Activated B cell treated with CpG ODN at 0.5 μM for 24 hours (primary cell): ENCODE measurements at places on chromosomes 11 and 22.

DNA sequence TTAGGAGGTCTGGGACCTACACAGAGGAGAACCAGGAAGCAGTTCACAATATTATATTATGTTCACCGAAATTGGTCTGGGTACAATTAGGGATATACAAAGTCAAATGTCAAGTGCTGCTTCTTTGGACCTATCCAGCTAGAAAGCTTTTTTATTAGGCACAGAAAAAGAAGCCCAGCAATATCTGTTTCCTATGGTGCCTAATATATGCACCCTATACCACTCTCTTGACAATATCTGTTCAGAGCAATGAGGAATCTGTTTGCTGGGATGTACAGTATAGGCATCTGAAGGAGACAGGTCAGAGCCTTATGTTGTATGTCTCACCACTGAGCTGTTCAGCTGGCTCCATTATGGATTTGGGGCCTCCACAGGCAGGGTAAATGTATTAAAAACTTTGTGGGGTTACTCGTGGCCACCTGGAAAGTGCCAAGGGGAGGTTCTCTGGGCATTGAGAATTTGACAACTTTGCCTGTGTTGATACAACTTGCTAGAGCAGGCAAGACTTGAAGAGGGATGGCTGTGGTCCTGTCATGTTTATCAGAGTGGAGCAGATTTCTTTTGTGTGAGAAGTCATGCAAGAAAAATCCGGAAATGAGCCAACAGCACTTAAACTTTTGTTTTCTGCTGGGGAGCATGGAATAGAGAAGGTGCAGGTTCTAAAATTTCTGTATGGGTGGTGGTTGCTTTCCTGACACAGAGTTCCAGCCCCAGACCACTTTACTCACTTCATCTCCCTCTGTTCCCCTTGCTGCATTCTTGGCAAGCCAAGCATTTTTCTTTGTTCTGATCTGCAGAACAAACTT is 10.1 kb downstream of the STIM1 start:
- DNase-seq, result no peak

DNA sequence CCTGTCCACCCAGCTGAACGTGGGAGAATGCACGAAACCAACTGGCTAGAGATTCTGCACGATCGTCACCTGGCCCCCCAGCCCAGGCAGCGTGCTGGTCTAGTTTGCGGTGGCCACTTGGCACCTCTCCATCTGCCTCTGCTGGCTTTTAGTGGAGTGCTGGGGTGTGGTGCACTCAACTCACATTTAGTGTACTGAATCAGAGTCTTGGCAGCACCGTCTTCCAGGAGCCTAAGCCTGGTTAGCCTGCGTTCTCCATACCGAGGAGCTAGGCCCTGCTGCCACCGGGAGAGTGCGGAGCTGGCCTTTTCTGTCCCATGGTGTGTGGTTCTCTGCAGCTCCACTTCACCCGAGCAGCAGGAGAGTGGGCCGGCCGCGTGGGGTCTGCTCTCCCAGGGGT is 2.8 kb downstream of the MRPL23 start:
- no peak for DNase-seq

DNA sequence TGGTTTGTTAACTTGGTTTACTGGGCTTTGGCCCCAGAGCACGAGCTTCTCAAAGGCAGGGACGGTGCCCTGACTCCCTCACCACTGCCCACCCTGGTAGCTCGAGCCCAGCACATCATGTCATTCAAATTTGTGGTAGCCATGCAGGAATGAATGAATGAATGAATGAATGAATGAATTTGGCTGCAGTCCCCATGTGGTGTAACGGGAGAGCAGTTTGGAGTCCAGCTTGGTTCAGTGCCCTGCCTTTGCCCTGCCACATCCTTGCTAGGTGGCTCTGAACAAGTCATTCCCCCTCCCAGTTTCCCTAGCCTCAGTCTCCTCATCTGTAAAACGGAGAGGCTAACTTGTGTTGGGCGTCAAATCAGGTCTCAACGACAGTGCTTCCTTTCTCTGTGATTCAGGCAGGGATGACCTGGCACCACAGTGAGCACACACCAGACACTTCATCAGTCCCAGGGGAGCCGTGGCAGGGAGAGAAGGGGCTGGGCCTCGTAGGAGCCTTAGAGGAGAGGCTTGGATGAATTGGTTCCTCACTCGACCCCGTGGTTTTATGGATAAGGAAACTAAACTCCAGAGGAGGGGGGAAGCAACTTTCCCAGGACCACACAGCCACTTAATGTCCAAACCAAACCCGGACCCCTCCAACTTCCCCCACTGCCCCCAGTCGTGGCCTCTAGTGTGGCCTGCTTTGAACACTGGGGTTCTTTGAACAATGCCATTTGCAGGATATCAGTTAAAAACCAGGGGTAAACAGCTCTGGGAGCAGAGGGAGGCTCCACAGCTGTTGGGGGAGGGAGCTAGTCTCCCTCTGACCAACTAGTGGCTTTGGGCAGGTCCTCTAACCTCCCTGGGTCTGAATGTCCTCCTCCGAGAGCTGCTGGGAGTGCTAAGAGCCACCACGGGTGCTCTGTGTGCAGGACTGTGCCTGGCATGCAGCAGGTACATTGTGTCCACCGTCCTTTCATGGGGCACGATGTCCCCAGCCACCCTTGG is 86.2 kb downstream of the CACNA1I start:
- DNase-seq, result no peak

DNA sequence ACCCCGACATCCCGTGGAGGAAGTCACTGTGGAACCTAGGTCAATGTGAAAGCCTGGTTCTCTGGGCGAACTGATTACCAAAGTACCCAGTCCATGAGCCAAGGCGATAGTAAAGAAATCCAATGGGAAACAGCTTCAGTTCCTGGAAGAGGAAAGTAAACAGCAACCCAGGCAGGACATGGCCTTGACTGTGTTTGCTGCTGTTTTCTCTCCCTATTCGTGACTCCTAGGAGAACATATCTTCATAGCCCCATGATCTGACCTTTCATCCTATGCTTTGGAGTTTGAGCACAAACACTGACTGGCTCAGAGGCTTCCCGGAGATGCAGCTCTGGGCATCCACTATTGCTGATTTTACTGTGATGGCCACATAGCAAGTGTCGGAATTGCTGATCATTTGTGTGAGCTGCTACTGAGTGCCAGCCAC is 45.1 kb downstream of the LRFN4 start:
- DNase-seq, result no peak

GRCh38 chr22:47842119-47842518 is 1079.7 kb downstream of the TBC1D22A start:
- no peak for DNase-seq

DNA sequence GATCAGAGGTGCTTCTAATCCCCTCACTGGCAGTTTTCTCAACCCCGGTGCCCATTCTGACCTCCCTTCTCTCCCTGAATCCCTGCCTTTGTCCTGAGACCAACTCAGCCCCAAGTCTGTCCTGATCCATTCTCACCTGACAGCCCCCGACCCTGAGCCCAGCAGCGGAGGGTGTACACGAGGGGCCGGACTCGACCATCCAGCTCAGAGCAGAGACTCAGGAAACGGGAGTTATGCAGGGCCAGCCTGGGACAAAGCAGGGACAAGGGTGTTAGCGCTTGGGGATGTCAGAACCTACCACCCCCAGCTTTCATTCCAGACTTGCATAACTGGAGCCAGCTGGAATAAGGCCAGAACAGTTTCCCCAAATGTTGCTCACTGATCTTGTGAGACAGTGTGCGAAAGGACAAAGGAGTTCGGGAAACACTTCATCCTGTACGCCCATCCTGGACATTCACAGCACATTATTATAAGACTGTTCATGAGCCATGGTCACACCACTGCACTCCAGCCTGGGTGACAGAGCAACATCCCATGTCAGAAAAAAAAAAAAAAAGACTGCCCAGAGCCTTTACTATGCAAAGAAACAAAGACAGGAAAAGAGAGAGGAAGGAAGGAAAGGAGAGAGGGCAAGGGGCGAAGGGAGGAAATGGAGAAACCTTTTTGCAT is 3.5 kb upstream of the EEF1G start:
- DNase-seq, result no peak

GRCh38 chr11:9571763-9572115 is 1.7 kb upstream of the WEE1 start:
- no peak for DNase-seq

DNA sequence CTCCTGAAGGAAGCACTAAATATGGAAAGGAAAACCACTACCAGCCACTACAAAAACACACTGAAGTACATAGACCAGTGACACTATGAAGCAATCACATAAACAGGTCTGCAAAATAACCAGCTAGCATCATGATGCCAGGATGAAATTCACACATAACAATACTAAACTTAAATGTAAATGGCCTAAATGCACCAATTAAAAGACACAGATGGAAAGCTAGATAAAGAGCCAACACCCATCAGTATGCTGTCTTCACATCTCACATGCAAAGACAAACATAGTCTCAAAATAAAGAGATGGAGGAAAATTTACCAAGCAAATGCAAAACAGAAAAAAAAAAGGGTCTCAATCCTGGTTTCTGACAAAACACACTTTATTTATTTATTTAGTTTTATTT is 171.7 kb downstream of the TTC28 start:
- DNase-seq, result no peak

DNA sequence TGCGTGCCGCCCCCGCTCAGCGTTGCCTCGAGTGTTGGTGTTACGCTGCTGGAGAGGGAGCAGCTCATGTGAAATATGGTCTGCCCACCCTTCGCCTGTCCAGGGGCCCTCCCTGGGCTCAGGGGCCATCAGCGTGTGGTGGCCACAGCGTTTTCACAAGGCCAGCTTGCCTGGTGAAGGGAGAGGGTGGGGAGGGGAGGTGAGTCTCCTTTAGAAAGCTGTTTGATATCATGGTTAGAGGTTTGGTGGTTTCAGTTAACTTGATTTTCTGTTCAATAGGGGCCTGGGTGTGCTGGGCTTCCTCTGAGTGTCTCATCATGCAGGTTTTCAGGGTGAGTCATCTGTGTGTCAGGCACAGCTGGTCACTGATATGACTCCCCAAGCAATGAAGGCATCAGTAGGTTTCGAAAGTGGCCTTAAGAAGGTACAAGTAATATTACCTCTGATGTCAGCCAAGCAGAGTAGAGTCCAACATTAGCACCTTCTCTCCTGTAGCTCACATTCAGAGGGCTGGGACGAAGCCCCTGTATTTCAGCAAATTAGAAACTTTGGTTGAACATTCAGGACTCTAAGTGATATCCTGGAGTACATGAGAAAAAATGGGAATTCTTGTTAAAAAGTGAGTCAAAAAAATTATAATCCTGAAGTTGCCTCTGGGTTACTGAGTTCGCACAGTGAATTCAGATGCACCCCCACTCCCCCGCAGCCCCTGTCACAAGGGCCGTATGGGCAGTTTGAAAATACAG is 172.5 kb downstream of the TBC1D22A start:
- DNase-seq, result no peak

- DNase-seq, result no peak
Measured at GRCh38 chr11:124197999-124198398, 14.9 kb downstream of the OR10D3 start.

GRCh38 chr11:11798586-11799438 is 43.0 kb upstream of the USP47 start:
- peak; percentile 67 for DNase-seq

GRCh38 chr11:72317570-72317969 is 73.6 kb upstream of the PHOX2A start:
- DNase-seq, result no peak

- peak; percentile 39 for DNase-seq
Measured at GRCh38 chr11:9574622-9575259, 1.3 kb downstream of the WEE1 start.

DNA sequence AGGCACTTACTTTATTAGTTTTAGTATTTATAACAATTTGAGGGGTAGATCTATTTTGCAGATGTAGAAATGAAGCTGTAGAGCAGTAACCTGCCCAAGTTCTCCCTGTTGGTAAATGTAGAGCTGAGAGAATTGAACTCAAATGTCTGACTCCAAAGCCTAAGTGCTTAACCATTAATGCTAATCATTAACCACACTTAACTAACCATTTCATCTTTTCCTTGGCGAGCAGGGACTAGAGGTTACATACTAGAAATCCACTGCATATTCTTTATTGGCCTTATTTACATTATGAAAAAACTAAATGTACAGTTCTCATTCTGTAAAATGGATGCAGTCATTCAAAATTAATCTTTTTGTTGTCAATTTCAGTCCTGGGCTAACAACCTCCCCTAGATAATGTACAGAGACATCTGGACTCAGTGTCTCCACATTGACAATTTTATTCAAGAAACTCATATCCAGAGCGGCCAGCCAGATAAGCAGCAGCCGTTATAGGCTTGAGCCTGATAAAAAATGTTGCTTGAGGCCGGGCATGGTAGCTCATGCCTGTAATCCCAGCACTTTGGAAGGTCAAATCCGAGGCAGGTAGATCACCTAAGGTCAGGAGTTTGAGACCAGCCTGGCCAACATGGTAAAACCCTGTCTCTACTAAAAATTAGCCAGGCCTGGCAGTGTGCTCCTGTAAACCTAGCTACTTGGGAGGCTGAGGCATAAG is 76.7 kb upstream of the PICALM start:
- no peak for DNase-seq

DNA sequence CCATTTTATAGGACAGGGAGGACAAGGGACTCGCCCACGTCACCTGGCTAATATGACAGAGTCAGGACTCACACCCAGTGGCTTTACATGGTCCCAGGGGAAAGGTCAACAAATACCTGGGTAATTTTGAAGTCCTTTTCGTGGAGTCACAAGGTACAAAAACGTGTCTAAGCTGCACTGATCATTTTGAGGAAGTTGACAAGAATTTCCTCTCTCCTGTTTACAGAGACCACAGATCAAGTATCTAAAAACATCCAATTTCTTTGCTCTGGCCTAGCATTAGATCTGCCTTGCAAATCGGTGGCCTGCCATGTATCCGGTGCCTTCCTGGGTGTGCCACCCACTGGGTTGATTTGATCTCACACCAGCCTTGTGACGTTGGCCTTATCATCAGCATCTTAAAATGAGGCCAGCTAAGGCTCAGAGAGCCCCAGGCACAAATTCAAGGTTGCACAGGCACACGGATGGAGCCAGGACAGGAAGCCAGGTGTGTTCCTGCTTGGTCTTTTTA is 17.6 kb downstream of the GDPD5 start:
- no peak for DNase-seq

DNA sequence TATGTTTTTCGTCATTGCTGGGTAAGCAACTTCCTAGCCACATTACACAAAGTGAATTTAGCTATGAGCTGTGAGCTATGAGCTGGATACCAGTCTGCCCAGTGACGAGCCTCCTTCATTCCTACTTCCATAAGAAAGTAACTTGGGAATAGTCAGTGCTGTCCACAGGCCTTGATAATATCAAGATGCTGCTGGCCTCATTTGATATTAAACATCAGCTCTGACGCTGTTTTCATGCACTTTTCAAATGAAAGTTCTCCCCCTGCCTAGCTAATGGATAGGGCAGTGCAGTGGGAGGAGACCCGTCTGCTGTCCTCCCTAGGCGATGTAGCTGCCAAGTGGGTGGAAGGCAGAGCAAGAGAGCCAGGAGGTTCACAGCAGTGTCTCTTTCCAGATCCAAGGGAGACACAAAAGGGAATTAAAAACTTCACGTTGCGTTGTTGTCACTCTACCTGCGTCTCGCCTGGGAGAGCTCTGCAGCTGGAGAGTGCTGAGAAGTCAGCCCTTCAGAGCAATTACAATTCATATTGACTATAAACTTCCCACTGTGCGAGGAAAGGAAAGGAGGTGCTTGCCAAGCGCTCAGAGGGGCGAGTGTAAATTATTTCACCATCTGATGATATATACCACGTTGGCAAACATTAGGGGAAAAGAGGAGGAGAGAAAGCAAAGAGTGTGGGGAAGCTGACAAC is 861.4 kb downstream of the NTM start:
- no peak for DNase-seq
